RKO (cell line): ENCODE measurements at places on chromosomes 1 and 21.
A peak's percentile ranks its signal among the peaks of the same experiment; 100 is the strongest.

DNA sequence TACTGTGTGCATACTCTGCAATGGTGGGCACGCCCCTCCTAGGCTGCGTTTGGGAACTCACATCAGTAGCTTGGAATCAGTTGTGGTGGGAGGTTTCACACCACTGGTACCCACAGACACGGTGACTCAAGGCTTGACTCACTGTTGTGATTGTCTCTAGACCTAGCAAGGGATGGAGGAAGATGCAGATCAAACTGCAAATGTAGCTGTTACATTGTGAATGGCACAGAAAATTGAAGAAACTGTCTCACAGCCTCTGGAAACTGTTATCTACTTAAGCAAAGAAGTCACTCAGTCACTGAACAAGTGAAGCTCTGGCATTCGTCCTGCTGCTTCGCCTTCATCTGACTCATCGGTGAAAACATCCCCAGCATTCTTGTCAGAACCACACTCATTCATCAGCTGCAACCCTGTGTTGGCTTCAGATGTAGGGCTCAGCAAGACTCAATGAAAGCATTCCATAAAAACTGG is 59.5 kb downstream of the POFUT2 start:
- peak; percentile 85 for DNase-seq

DNA sequence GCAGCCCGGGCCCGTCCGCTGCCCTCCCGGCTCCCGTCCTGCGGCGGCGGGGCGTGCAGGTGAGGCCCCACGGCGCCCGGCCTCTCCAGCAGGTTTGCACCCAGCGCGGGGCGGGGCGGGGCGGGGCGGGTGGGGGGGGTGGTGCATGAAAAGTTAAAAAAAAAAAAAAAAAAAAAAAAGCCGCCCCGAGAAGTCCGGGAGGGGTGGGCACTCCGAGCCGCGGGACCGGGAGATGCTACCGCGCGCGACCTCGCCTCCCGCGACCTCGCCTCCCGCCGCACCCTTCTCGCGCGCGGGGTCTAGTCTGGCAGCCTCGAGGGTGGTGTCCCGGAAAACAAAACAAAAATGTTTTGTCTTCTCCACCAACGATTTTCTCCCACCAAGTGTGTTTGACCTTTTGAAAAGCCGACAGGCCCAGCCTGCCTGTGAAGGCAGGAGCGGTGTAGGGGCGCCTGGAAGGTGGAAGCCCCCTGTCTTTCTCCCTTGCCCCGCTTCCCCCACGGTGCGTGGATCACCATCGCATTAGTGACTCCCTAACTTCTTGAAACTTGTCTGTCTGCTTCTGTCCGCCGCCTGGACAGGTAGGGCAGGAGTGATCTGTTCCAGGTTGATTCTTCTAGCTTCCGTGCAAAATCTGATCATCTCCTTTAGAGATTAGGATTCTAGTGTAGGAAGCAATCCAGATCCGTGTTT is 569 bp downstream of the RCAN3 start:
- no peak for DNase-seq

GRCh38 chr21:36881228-36881627 is 85.2 kb downstream of the HLCS start:
- no peak for DNase-seq

DNA sequence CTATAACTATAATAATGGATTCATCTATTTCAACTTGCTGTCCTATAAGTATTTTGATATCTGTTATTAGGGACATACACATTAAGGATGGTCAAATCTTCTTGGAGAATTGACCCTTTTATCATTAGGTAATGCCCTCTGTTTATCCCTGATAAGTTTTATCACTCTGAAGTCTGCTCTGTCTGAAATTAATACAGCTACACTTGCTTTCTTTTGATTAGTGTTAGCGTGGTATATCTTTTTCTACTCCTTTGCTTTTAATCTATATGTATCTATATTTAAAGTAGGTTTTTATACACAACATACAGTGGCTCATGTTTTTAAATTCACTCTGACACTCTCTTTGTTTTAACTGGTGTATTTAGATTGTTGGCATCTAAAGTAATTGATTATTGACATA is 69.9 kb upstream of the EXO1 start:
- no peak for DNase-seq

- no peak for DNase-seq
Observed at GRCh38 chr1:246404078-246404477, 103.0 kb downstream of the SMYD3 start.

- no peak for DNase-seq
Observed at GRCh38 chr21:26117972-26118367, 52.6 kb downstream of the APP start.
